ENCODE measurements at places on chromosomes 2 and 18.

GRCh38 chr18:11664286-11664685, 24.8 kb upstream of the GNAL start:
- DNase-seq = no peak

DNA sequence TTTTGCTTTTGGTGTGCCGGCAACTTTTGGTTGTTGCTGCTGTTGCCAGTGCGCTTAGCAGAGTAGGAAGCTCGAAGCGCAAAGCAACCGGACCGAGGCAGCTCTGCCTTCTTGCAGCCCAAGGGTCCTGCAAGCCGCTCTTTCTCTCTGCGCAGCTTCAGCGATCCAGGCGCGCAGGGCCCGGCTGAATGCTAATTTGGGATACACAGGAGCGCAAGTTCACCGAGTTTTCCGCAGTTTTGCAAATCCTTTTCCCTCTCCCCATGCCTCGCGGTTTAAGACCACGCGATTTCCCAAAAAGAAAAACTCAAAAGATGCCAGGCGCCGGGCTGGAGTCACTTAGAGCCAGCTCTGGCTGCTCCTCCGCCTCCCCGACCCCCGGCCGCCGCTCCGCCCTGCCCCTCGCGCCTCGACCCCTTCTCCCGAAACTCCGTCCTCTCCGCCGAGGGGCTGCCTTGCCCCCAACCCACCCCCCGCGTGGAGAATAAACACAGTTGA, 13.5 kb upstream of the SIX3 start:
- DNase-seq = no peak

GRCh38 chr2:8132879-8133278, 549.0 kb upstream of the ID2 start:
- no peak for DNase-seq

GRCh38 chr18:51559902-51560287, 362.4 kb upstream of the MEX3C start:
- DNase-seq = no peak

GRCh38 chr2:142037744-142038143, 93.1 kb downstream of the LRP1B start:
- DNase-seq = no peak

GRCh38 chr2:42835577-42836371, 43.4 kb upstream of the HAAO start:
- DNase-seq = no peak

Data from stimulated activated CD8-positive, alpha-beta memory T cell treated with anti-CD3 and anti-CD28 coated beads, Interleukin-4, amount 100 ng/mL, for 4 hours (primary cell).